ENCODE measurements at places on chromosomes 11 and 22.

- DNase-seq: no peak
Observed at GRCh38 chr11:99535819-99536218, 515.1 kb downstream of the CNTN5 start.

DNA sequence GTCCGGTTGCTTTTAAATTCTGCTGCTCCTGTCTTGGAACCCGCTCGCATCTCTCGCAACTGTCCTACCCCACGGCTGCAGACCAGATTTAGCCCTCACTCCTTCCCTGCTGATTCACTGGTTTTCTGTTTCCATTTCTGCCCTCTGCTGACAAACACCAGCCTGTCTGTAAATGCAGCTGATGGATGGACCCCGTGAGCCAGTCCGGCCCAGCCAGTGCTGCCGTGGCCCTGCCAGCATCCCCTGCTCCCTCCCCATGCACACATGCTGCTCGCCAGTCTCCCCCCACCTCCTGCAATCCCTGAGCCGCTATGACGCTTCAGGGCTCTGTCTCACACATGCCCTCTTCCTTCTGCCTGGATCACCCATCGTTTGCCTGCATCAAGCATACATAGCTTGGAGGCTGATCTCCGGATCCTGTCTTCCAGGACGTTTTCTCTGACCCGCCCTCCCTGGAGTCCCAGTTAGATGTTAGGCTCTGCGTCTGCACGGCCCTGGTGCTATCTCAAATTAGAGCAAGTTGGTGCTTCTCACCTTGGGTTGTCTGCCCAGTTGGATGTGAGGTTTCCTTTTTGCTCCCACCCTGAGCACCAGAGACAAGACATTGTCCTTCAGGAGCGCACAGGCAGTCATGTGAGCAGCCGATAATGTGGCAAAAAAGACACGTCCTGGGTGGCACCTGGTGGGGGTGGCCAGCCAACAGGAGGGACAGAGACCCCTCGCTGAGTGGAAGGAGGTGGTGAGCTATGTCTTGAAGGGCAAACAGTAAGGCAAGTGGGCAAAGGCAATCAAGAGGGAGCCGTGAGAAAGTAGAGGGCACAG, 4.3 kb upstream of the ACR start:
- no peak for DNase-seq

DNA sequence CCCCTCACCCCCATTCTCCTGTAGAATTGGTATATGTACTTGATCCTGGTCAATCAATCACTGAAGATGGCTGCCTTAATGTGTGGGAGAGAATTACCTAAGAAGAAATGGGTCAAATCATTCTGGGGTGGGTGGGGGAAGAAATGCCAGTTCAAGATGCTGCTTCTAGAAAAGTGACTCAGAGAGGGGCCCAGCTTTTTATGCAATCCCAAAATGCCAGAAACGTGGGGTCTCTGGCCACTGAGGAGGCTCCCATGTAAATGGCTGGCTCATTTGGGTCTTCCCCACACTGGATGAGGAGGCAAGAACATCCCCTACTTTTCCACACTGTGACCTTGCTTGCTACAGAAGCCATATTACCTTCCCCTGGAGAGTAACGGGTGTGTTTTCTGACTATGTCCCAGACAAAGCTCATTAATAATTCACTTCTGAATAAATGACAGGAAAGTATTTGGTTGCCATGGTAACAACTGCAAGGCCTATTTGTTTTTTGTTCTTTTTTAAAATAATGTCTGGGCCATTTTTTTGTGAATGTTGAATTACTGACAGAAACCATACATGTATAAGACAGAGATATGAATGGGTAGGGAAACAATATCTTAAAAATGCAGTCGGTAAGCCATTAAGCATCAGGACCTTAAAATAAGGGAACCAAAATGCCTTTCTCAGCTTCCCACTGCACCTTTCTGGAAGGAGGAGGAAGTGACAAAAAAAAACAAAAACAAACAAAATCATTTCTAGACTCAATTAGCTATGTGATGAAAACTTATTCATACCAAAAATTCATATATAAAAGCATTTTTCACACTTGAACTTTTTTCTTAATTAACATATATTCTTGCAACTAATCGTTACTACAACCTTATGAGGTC, 32.0 kb downstream of the SLC1A2 start:
- no peak for DNase-seq

GRCh38 chr11:78446210-78446609, 28.6 kb upstream of the GAB2 start:
- no peak for DNase-seq
